Omental fat pad (tissue), 4 donors: ENCODE measurements at places on chromosomes 1 and 21. TPM values are rescaled to one million over a fixed set of nuclear protein-coding genes. Genes with fewer than 3 reads are reported as not detected.

C4BPB gene
- total RNA-seq, result 0.24 TPM

DNA sequence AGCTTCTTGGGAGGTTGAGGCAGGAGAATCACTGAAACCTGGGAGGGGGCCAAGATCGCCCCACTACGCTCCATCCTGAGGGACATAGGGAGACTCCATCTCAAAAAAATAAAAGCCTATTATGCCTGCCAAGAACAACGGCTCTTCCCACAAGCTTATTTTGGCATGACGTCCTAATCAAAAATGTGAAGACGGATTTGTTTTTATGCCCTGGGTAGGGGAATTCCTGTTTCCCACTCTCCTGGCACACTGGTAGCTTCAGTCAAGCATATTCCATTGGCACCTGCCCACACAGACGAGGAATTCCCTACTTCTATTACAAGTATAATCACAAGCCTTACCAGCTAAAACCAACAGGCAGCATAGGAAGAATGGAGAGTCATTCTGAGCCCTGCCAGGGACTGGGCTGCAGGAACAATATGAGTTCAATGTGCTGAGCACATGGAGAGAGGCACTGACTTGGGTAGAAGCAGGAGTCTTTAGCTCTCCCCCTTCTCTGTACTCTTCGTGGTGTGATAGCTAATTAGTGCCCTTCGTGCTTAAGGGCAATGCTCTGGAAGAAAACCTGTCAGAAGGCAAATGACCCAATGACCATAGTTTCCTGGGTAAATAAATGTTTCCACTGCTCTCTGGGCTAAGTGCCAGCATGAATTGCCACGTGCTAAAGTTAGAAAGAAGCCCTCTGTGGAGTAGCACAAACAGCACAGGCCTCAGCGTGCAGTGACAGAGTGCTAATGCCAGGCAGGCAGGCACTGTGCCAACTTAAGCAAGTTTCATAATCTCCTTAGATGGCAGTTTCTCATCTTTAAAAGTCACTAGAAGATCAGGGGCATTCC lies 16.8 kb downstream of the TNFSF4 start:
- DNase-seq, result peak; percentile 41

LGR6 gene
- 0.28 TPM for total RNA-seq

SFN gene
- total RNA-seq, result not detected

- no peak for DNase-seq
These were observed 78.9 kb upstream of the RAB4A start for GRCh38 chr1:229192031-229192430.

GRCh38 chr1:167911413-167911812 lies 2.5 kb downstream of the ADCY10 start:
- no peak for DNase-seq

DNA sequence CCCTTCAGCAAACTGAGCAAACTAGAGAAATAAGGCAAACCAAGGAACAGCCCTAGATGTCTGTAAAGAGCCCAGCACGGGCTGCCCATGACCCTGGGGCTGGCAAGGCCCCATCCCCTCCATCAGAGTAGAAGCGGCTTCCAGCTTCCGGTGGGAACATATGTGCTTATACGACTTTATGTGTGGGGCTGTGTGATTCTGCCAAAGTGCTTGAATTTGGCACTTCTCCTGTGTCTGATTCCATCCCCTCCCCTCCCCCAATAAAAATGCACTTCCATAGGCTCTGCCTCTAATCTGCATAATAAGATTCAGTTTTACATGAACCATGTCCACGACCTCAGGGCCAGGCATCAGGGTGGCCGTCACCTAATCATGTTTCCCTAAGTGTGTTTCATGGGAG lies 236.6 kb downstream of the DSCAM start:
- no peak for DNase-seq

DNA sequence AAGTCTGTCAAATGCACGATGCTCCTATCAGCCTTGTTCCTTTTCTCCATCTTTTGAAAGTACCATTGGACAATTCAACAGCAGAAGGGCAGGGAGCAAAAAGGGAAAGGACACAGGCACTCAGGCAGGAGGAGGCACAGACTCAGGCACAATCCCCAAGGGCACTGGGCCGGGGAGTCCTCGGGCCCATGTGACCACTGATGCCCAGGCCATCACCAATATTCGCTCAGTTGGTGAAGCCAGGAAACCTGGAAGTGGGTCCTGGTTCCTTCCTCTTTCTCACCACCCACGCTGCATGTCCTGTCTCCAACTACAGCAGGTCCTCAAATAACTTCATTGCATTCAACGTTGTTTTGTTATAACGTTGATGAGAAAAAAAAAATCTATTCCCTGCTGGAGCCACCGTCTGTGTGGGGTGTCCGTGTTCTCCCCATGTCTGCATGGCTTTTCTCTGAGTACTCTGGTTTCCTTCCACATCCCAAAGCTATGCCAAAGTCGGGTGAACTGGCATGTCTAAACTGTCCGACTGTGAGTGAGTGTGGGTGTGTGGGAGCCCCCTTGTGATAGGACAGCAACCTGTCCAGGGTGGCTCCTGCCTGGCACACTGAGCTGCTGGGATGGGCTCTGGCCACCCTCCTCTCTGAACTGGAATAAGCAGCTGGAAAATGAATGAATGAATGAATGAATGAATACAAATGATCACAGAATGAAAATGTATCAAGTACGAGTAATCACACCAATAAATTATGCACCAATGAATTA lies 12.5 kb downstream of the NID1 start:
- no peak for DNase-seq

PLPPR5 gene
- total RNA-seq, result not detected

GRCh38 chr1:33261344-33261743 lies 5.1 kb downstream of the ZNF362 start:
- no peak for DNase-seq

DNA sequence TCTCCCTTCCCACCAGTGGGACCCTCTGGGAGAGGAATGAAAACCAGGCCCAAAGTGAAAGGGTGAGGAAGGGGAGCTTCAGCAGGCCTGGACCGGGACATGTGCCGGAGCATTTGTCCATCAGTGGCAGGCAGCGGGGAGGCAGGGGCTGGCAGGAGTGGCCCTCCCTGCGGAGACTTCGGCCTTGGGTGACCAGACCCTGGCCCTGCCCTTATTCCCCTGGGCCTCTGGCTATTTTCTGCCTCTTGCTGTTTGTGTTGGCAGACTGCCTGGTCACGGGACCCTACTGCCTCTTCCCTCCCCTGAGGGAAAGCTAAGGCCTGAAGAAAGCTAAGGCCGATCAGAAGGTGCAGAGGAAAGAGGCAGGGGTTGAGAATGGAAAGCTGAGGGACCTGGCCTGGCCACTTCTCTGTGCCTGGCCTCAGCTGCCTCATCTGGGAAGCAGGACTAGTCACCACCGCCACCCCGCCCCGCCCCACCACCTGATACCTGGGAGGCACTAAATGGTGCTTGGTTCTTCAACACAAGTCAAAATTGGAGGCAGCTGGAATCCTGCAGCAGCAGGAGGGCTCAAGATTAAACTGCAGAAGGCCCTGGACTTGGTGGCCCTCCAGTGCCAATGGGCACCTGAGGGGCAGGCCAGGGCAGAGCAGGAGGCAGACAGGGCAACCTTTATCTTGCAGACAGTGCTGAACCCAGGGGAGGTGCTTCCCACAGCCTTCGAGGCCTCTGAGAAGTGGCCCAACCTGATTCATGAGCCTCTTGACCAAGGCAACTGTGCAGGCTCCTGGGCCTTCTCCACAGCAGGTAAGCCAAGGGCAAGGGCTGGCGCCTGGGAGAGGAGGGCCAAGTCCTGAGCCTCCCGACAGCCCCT lies 7.9 kb downstream of the TINAGL1 start:
- DNase-seq, result no peak

NID1 gene
- total RNA-seq, result 146 TPM

PRKAB2 gene
- total RNA-seq, result 4.4 TPM

SCCPDH gene
- total RNA-seq, result 30.3 TPM

DNA sequence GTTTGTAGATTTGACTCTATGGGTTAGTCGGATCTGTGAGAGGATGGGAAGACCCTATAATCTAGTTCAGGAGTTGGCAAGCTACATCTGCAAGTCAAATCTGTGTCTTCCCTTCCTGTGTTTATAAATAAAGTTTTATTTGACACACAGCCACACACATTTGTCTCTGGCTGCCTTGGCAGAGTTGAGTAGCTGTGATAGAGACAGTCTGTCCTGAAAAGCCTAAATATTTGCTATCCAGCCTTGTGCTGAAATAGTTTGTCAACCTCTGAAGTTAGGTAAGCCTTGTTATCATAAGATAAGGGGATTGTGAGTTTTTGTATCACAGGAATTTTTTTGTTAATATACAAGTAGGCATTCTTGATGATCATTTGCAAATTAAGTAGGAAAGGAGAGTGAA lies 136.8 kb downstream of the NOS1AP start:
- no peak for DNase-seq
